Osteocyte (in vitro differentiated cells): ENCODE measurements at places on chromosomes 2 and 18.

- DNase-seq: no peak
Observed at GRCh38 chr2:62054029-62054791, 141.7 kb upstream of the B3GNT2 start.

DNA sequence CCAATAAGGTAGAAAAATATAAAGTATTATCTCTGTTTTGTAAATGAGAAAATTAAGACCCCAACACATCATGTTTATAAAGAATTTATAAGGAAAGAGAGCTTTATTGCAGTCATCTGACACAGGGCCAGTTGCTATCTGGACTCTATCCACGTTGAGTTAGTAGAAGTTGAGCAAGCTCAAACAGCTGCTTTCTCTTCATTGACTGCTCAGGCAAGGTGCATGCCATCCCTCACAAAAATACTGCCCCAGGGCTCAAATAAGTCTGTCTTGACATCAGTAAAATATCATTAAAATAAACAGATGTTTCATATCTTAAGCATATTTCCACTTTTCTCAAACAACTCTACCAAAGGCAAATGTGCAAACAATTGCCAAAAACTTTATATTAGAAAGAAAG, 14.8 kb downstream of the COL5A2 start:
- DNase-seq: no peak

DNA sequence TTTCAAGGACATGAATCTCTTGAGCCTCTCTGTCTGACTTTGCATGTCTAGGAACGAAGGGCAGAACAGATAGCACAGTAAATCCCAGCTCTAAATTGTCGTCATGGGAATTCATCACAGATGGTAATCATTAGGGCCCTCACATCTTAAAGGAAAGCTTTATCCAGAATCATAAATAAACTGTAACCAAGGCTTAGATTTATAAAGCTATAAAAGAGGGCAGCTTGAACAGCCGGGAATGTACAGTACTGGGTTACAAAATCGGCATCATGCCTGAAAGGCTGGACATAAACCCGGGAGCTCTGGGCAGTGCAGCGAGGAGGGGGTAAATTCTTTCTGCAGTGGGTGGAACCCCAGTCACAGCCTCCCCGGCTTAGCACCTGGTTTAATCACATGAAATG, 144.4 kb downstream of the GFPT1 start:
- DNase-seq: no peak

DNA sequence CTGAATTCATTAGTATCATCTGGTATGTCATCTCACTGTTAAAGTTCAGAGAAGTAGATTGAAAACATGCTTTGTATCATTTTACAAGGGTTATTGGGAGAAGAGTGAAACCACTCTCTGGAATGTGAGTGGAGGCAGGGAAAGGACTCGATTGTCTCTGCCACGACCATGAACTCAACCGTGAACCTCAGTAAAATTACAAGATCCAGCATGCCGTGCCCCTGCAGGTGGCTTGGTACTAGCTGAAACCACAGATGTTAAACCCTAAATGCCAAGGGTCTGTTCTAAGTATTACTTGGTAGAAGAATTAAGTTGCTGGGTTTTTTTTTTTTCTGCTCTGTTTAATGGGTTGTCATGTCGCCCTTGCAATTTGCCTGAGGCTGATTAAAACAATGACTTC, 197.2 kb downstream of the MYO3B start:
- DNase-seq: no peak

GRCh38 chr2:33250417-33251029, 225.9 kb upstream of the RASGRP3 start:
- DNase-seq: no peak

- DNase-seq: no peak
Observed at GRCh38 chr18:3329471-3329870, 67.5 kb downstream of the MYL12B start.

DNA sequence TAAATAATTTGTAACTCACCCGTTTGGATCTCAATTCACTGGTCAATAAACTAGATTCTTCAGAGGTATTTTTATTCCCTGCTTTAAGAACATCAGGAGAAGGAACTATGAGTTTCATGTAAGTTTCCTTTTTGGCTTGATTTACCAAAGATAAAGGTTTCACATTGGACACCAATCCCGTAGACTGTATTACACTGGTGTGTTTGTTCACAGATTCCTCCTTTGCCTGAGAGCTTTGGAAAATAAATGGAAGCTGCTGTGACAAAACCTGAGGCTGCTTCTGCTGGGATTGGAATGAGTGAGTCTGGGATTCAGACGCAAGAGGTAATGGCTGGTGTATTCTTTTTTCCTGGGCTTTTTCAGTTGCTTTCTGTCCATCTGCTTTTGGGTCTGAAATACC, 151.8 kb upstream of the WDSUB1 start:
- no peak for DNase-seq

GRCh38 chr2:75102011-75102410, 97.3 kb downstream of the TACR1 start:
- no peak for DNase-seq

DNA sequence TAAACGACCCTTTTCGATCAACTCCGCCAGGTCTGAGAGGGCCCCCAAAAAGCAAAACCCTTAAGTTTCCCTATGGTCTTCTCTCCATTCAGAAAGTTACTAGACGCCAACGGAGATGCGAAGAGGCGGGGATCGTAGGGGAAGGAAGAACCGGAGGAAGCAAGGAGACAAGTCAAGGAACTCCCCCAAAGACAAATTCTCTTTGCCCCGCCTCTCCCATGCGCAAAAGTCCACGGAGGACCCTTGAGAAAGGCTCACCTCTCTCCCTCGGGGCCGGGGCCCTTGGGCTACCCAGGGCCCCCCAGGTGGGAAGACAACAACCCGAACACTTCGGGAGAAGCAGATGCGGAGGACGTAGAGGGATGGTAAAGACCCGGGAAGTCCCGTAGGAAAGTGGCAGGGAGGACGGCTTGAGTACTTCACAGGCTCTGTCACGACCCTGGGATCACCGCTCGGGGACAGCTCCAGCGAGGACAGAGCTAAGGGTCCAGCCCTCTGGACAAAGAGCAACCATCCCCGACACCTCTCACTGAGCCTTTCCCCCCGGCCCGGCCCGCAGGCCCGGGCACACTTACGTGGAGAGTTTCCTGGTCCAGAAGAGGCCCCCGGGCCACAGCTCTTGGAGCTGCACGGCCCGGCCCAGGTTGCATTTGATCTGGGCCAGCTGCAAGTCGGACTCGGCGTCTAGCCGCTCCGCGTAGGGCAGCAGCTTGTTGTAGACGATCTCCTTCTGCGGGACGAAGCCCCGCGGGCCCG, 647 bp downstream of the PSME4 start:
- peak; percentile 84 for DNase-seq

DNA sequence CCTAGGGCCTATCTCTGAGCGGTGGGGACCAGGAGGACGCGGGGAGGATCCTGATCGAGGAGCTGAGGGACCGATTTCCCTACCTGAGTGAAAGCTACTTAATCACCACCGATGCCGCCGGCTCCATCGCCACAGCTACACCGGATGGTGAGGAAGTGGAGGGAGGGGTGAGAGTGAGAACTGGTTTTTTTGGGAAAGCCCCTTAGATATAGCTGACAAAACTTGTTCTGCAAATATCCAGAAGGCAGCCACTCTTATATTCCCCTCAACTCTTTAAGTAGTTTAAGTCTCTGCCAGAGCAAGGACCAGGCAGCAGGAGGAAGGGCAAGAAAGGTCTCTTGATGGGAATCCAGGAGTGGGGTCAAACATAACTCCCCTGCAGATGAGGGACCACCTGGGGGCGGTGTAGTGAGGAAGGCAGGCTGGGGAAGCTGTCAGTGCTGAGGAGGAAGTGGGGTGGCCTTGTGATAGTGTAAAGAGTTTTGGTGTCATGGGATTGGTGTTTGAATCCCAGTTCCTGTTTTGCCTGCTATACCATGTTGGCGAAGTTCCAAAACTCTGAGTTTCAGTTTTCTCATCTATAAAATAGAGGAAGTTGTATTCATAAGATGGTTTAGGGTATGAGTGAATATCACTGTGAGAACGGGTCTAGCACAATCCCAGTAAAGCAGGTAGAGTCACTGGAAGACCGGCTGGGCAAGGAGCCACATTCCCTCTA, 3.4 kb downstream of the NAGK start:
- DNase-seq: no peak

DNA sequence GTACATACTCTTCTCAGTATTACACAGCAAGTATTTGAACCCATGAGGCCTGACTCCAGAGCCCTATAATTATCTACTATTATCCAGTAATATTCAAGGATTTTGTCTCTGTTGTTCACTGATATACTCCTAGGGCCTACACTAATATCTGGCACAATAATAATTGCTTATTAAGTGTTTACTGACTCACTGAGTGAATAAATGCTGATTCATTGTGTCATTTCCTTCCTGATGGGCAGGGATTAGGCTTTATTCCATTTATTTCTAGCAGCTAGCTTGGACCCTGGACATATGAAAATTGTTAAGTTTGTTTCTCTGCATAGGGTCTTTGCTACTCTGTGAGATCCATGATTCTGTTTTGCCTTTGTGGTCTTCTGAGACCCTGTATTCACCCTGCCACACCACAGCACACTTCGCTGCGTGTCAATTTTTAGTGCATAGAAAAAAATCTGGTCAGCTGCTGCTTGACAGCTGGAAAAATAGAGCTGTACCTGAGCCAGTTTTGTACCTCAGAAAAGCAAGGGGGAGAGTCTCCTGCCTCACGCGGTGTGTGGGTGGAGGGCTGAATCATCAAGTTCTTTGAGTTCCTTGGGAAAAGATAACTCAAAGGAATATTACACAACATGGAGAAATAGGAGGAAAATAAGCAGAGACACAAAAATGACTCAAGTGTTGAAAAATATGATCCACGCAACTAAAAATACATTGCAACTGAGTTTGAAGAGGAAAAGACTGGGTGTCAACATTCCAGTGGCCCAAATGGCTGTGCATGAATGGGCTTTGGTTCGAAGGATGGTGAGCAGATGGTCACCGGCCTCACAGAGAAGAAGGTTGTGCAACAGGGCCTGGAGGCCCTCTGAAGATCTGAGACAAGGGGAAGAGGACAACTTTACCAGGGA, 18.9 kb upstream of the DPP4 start:
- DNase-seq: no peak
